Astrocyte of the spinal cord (primary cell): ENCODE measurements at places on chromosomes 1 and 21.

DNA sequence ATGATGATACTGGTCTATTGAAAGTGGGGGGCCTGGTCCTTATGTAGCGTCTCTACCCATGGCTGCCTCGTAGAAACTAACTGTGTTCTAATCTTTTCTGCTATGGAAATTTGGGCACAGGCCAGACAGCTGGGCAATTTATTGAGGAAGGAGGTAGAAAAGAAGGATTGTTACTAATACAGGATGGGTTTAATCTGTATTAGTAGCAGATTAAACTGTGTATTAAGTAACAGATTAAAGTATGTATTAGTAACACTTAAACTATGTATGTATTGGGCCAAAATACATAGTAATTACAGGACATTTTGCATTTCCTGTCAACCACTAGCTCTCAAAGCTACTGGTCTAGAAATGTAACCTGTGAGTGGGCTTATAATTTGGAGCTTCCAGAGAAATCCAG is 142.0 kb downstream of the MAST2 start:
- peak; percentile 49 for DNase-seq

DNA sequence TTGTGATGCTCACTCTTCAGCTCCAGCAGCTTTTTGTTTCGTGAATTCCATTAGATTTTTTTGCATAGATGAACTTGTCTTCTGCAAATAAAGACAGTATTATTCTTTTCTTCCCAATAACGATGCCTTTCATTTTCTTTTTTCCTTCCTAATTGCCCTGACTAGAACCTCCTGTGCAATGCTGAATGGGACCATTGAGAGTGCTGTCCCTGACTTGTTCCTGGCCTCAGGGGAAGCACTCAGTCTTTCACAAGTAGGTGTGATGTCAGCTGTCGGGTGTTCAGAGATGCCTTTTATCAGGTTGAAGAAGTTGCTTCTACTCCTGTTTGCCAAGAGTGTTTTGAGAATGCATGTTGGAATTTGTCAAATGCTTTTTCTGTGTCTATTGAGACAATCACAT is 64.3 kb upstream of the ADARB1 start:
- no peak for DNase-seq

DNA sequence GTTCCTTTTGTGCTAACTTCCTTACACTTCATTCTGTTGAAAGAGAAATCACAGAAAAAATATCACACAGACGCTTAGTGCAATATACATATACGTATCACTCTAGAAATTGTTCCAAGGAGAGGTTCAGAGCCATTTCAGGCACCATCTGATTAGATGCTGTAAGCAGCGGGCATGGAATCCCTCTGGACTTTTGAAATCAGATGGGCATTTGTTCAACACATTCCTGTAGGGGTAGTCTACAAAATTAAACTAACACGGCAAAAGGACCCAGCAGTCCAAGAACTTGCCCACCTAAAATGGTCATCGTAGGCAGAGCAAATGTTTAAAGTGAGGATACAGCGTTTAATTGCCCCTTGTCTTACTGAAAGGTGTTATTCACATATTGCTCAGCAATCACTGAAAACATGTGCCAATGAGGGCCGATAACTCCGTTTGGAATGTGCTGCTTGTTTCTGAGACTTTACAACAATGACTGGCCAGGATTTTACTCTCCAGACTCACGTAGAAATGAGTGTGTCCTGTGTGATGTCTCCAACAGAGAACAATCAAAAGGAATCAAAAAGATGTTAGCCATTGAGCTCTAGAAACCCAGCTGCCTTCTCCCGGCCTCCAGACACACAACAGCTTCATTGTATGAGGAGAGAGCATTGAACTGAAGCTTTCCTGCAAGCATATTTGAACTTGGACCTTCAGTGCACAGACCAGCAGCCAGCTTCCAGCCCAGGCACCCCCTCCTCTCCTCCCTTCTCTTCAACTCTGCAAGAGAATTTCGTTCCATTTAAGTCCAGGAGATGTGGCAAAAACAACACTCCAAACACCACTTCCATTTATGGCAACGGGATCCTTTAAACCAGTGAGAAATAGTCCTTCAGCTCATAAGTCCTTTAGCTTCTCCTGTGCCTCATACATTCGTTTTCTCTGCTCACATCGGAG is 32.1 kb upstream of the ADORA3 start:
- no peak for DNase-seq

DNA sequence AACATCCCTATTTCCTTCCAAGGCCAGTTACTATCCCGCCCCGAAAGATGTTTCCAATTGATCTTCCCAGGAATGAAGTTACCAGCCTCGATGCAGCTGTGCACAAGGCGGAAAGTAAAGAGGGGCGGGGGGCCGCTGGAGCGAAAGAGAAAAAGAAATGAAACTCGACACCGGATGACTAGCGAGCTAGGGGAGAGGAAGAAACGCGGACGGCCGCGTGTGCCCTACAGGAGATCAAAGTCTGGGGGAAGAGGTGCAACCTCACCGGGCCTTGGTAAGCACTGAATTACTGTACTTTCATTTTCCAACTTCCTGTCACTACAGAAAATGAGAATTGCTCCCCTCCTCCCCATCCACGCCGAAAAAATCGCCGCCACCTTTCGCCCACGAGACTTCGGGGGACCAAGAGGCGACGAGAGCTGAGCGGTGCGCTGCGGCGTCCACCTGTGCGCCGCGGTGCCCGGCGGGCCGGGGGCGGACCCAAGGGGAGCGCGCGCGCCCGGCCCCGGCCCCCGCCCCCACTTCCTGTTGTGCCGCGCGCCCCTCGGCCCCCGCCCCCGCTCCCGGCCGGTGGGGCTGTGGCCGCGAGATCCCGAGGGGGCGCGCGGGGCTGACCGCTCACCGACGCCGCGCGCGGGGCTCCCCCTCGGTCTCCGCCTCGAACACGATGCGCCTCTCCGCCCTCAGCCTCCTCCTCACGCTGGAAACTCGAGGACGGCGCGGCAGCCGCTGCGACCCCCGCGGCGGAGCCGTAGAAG is 622 bp downstream of the ELK4 start:
- peak; percentile 87 for DNase-seq

DNA sequence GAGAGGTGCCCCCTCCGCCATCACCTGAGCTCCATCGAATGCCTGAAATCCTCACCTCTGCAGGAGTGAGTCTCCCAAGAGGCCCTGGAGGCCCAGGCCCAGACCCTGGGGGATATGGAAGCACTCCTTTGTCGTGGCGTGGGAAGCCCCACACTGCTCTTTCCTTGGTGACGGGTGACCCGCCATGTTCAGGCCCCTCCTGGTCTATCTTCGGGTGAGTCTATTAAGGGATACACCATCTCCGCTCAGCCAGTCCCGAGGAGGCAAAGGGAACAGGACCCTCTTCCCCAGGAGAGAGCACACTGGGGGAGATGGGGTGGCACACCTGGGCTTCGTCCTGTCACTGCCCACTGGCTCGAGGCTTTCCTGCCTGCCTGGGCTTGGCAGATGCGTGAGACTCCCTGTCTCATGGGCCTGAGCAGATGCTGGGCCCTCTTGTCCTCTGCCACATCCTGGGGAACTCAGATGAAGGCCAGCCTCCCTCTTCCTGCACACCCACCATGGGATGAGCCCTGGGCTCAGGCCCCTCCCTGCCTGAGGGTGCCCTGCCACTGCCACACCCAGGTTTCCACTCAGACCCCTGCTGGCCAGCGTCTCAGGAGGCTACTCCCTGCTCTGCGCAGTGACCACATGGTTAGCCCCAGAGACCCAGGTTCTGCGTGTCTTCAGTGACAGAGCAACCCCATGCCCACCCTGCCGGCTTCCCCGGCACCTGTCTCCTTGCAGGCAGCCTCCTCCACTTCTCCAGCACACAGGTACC is 3.8 kb upstream of the NPHP4 start:
- no peak for DNase-seq

DNA sequence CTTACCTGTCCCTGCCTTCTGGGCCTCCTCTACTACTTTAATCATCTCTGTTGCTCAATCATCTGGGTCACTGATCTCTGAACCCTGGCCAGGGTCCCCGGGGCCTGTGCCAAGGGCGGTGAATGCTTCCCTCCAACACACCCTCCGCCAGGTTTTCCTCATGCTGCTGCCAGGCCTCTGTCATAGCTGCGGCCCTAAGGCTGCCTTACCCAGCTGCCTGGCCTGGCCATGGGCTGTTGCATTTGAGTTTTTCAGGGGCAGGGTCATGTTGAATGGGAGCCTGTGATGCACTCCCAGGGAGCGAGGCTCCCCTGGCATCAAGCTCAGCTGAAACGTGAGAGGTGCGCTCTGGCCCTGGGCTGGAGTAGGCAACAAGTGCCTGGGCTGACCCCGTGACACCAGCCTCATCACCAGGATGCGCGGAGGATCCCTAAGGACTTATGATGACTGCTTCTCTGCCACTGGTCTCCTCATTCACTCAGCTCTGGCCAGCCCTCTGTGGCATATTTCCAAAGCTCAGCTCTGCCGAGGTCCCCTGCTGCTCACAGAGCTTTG is 7.6 kb downstream of the EDN2 start:
- DNase-seq: peak; percentile 49

GRCh38 chr1:19028110-19028509 is 71.6 kb upstream of the IFFO2 start:
- DNase-seq: no peak

DNA sequence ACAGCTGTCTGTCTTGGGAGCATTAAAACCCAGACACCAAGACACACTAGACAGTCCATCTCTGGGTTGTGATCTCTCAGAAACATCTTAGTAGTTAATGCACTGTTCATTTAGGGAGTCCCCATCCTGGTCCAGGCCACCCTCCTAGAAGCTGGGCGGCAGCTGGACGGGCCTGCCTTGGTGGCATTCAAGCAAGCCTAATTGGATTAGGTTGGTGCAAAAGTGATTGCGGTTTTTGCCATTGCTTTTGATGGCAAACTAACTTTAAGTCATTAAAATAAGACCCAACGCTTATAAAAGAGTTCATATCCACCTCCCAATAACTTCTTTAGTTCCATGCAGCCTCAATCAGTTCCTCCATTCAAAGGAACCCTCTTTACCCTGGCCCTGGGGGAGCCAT is 21.7 kb downstream of the ATP5PO start:
- no peak for DNase-seq

DNA sequence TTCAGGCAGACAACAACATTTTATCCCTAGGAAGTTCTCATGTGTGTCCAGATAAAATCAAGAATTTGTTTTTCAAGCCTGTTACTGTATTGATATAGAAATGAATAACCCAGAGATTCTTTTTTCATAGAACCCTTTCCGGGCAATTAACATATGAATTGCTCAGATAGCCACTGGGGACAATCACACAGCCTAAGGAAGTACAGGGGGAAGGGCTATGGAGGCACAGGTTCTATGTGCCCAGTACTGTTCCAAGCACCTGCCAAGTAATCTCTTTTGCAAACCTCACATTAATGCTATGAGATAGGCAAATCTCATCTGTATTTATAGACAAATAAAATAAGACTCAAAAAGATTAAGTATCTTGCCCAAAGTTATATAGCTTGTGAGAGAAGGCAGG is 84.9 kb downstream of the NTNG1 start:
- no peak for DNase-seq

GRCh38 chr1:76191561-76191960 is 117.0 kb downstream of the ST6GALNAC3 start:
- DNase-seq: no peak

DNA sequence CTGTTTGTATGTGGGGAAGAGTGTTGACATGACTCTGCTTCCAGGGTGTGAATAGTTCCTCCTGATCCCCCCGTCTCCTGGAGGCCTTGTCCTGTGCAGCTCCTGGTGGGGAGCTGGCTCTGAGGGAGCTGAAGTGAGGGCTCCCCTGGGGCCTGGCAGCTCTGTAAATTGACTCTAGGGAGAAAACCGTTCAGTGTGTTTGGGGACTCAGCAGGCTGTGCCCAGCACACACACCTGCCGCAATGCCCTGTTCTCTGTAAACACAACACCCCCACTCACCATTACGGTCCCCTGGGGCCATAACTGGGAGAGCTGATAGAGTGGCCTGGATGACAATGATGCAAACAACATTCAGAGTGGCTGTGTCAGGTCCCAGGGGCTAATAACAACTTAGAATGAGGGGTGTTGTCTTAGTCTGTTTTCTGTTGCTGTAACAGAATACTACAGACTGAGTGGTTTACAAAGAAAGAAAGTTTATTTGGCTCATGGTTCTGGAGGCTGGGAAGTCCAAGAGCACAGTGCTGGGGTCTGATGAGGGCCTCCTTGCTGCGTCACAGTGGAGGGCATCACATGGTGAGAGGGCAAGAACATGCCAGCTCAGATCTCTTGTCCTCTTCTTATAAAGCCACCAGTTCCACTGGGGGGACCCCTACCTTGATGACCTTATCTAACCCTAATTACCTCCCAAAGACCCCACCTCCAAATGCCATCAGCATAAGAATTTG is 15.3 kb downstream of the ADORA1 start:
- no peak for DNase-seq

DNA sequence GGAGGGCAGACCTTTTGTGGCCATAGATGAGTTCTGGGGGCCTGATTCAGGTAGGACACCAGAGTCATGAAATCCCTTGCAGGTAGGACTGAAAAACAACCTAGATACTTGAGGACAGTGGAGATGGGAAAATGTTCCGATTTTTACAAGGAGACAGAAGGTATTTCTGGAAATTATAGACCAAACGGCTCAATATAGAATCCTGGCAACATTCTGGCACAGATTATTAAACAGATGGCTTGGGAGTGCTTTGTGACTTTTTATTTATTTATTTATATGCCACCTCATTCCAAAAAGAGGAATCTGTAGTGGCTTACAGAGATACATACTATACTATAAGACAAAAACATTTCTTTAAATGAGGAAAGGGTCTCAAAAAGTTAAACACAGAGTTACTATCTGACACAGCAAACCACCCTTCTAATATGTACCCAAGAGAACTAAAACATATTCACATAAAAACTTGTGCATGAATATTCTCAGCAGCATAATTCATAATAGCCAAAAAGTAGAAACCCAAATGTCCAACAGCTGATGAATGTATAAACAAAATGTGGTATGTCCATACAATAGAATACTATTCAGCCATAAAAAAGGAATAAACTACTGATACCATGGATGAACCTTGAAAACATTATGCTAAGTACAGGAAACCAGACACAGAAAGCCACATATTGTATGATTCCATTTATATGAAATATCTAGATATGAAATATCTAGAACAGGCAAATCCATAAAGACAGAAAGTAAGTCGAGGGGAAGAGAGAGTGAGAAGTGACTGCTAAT is 49.8 kb downstream of the CDK18 start:
- DNase-seq: no peak
